T follicular helper cell (primary cell): ENCODE measurements at places on chromosomes 6 and 20.

DNA sequence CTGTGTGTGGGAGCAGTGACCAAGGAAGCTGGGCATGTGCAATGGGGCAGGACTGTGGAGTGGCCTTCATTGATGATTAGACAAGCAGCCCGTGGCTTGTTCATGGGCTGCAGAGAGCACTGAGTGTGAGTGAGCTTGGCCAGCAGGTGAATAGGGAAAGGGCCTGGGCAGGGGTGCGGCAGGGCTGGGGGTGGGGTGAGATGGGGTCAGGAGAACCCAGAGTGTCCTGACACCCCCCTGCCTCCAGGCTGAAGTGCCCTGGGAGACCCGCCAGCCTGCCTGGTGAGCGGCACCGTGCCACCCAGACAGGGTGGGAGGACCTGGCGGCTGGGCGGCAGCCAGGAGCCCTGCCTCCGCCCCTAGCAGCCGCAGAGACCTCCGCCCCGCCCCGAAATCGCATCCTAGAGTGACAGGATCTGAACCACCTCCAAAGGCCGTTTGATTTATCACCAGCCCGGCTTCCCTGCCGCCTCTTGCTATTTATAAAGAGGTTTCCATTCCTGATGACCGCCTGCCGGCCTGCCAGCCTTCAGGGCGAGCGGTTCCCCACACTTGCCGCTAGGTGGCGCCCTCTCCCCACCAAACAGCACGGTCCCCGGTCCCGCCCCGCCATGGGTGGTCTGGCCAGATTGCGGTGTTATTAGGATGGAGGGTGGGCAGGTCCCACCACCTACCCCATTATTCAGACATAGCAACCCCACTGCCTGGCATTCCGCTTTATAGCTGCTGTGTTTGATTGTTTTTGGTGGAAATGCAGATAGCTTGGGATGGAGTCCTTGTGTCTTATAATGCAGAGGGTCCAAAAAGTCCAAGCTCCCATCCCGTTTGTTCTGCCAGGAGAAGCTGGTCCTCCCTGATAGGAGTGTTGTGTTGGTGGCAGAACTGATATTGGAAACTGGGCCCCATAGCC lies 3.5 kb downstream of the MYLK2 start:
- DNase-seq: peak; percentile 65

- no peak for DNase-seq
Measured at GRCh38 chr20:4942331-4942730, 59.0 kb downstream of the SLC23A2 start.

- no peak for DNase-seq
Measured at GRCh38 chr20:56628015-56628872, 862 bp upstream of the TFAP2C start.

GRCh38 chr6:112016320-112016719 lies 37.6 kb upstream of the CCN6 start:
- DNase-seq: no peak

- no peak for DNase-seq
Measured at GRCh38 chr20:57774951-57775350, 65.1 kb upstream of the PMEPA1 start.

- DNase-seq: no peak
Measured at GRCh38 chr20:60232380-60232779, 274.2 kb downstream of the CDH26 start.

DNA sequence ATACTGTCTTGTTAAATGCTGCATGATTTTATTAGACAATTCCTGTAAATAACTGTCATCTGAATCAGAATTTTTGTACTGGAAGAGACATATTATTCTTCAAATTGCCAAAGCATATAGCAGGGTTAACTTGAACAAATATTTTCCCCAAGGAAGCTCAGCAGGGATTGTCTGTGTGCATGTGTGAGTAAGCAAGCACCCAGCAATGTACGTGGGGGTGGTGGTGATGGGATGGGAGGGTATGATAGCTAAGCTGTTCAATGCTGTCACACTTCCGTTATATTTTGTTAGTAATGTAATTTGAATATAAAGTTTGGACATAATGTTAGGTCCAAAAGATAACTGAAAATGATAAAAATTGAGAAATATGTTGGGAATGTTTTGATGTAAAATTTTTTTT lies 118.1 kb downstream of the MYB start:
- DNase-seq: no peak

DNA sequence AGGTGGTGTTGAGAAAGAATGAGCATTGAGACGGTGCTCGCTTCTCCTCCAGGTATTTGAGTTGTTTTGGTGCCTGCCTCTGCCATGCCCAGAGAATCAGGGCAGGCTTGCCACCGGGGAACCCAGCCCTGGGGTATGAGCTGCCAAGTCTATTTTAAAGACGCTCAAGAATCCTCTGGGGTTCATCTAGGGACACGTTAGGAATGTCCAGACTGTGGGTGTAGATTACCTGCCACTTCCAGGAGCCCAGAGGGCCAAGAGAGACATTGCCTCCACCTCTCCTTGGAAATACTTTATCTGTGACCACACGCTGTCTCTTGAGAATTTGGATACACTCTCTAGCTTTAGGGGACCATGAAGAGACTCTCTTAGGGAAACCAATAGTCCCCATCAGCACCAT lies 28.3 kb downstream of the SAYSD1 start:
- no peak for DNase-seq

DNA sequence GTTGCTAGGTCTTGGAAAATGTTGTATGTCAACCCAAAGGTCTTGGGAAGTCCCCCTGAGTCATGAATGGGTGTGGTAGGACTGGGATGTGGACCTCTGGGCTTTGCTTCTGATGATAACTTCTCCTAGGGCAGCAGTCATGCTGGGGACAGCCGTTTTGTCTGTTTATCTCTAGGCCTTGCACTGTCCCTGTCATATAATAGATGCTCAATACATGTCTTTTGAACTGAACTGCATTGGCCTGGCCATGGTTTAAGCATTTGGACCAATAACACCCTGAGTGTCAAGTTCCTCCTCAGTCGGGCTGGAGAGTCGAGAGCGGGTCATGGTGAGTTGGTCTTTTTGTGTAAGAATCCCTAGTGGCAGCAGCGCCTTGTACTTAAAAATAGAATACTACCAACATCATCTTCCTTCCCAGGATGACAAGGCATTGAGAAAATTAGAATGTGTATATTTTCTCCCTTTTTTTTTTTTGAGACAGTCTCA lies 43.1 kb downstream of the E2F3 start:
- DNase-seq: no peak

- no peak for DNase-seq
Measured at GRCh38 chr6:140663094-140663493, 1288.6 kb upstream of the CITED2 start.

GRCh38 chr6:131976545-131977061 lies 25.4 kb upstream of the CCN2 start:
- DNase-seq: no peak

- DNase-seq: no peak
Measured at GRCh38 chr6:67285770-67286495, 1349.1 kb upstream of the ADGRB3 start.

- no peak for DNase-seq
Measured at GRCh38 chr6:73511796-73512195, 9.0 kb downstream of the EEF1A1 start.

DNA sequence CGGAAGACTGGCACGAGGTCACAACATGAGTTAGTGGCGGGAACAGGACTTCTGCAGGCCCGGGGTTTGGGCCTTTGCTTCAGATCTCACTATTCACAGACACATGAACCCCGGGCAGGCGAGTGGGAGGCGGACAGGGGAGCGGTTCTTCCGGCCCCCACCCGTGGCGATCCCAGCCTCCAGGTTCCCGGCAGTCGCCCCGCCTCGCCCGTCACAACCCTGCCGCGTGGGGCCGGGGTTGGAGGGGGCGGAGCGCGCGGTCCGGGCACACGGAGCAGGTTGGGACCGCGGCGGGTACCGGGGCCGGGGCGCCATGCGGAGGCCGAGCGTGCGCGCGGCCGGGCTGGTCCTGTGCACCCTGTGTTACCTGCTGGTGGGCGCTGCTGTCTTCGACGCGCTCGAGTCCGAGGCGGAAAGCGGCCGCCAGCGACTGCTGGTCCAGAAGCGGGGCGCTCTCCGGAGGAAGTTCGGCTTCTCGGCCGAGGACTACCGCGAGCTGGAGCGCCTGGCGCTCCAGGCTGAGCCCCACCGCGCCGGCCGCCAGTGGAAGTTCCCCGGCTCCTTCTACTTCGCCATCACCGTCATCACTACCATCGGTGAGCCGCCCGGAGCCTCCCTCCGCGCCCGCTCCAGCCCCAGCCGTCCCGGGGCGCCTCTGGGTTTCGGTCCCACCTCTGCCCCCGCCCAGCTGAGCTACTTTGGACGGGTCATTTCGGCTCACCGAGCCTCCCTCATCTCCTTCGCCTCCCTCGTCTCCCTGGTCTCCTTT lies at the start of gene KCNK15:
Gene KCNK15, plus strand, starts transcription at position 268 of the 769 bp plus-strand sequence. Its CDS starts 46 bp downstream, at position 314.
- no peak for DNase-seq

- no peak for DNase-seq
Measured at GRCh38 chr6:19851241-19852089, 14.3 kb downstream of the ID4 start.

- DNase-seq: no peak
Measured at GRCh38 chr6:40540790-40541189, 46.4 kb downstream of the LRFN2 start.

- DNase-seq: no peak
Measured at GRCh38 chr20:23826541-23827021, at the start of gene CST2. Gene CST2 (minus strand): TSS chr20:23826729. CDS start chr20:23826660, 69 bp downstream.

DNA sequence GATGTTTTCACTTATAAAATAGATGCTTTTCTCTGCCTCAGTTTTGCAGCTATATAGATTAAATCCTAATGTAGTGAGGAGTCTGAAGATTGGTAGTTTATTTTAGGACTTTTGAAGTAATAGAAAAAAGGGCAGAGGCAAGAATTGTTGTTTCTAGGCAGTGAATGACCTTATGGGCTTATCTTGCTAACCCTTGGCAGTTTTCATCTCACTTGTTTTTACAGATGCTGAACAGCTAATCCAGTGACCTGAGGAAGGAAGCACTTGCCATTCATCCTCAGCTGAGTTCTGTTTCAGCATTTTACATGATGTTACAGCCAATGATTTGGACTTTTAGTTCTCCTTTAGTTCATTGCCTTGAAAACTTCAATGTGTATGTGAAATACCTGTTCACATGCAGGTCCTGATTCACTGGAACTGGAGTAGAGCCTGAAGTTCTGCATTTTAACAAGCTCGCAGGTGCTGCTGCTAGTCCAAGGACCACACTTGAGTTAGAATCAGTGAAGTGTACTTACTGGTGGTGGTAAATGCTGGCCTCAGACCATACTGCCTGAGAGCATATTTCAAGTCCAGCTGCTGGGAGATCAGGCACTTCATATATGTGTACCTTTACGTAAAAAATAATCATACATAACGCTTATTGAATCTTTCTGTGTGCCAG lies 86.9 kb downstream of the TULP4 start:
- DNase-seq: no peak

DNA sequence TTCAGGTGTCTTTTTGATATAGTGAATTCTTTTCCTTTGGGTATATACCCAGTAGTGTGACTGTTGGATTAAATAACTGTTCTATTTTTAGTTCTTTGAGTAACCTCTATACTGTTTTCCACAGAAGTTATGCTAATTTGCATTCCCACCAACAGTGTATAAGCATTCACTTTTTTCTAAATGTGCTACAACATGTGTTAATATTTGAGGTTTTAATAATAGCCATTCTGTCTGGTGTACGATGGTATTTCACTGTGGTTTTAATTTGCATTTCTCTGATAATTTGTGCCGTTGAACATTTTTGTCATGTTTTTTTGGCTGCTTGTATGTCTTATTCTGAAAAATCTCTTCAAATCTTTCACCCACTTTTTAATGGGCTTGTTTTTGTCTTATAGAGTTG lies 563.5 kb downstream of the GRIK2 start:
- DNase-seq: no peak

- DNase-seq: no peak
Measured at GRCh38 chr20:63076421-63076820, 69.7 kb upstream of the BHLHE23 start.

GRCh38 chr6:130699742-130700141 lies 127.5 kb upstream of the SMLR1 start:
- no peak for DNase-seq

GRCh38 chr6:120994573-120994967 lies 339.7 kb downstream of the TBC1D32 start:
- DNase-seq: no peak

DNA sequence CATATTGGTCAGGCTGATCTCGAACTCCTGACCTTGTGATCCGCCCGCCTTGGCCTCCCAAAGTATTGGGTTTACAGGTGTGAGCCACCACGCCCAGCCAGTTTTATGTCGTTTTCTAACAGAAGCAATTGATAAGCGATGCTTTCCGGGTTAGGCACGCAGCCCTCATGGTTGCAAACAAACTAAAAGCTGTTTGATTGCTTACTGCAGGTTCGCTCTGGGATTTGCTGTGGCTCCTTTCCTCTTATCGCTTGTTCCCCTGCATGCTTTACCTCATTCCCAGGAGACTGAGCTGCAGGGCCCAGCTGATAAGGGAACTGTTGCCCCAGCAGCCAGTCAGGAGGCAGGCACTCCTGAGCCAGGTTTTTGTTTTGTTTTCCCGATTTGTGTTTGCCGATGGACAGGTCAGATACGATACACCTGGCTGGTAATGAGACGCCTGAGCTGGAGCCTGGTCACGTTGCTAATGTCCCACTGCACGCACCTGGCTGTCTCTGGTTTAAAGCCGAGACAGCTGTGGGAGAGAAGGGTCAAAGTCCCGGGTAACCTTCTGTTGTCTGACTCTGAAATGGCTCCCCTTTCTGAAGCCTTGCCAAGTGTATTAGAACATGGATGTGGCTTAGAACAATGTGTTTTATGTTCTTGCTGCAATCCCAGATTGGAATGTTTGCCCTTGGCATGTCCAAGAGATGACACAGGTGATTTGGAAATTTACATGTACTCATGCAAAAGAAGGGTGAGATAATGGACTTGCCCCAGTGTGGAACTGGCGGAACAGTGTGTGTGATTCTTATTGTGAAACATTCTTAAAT lies 19.9 kb downstream of the DSP start:
- DNase-seq: no peak

- DNase-seq: no peak
Measured at GRCh38 chr6:107355659-107356058, 103.7 kb downstream of the PDSS2 start.

DNA sequence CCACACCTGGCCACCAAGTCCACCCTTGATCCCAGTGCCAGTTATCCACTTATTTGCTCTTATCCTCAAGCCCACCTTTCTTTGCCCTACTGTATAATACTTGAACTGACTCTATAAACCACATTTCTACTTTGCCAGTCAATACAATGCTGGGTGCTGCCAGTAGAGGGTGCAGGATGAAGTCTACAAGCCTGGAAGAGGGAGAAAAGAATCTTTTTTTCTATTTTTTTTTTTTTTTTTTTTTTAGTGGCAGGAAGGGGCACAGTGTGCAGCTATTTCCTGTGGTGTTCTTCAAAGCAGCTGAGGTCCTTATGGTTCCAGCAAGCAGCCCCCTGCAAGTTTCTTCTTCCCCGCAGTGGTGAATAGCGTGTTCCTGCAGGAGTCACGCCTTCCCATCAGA lies 22.2 kb upstream of the GABRR1 start:
- DNase-seq: no peak

- no peak for DNase-seq
Measured at GRCh38 chr6:105560611-105561066, 157.8 kb upstream of the PREP start.
